ENCODE measurements at places on chromosomes 4 and X.
A peak's percentile ranks its signal among the peaks of the same experiment; 100 is the strongest.

GRCh38 chr4:23297327-23297726, 592.5 kb downstream of the PPARGC1A start:
- no peak for DNase-seq

GRCh38 chr4:74455361-74456055, 10.6 kb downstream of the AREG start:
- DNase-seq: no peak

DNA sequence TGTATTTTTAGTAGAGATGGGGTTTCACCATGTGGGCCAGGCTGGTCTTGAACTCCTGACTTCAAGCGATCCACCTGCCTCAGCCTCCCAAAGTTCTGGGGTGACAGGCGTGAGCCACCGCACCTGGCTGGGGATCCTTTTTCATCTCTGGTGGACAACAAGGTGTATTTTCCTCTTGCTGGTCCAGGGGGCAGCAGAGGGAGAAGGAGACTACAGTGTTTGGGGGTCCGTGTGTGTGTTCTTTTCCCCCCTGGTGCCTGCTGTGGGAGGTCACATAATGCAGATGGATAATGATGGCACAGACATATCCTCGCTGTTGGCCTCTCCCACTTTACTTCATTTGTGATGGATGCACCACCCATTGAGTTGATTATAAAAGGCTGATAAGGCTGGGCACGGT, 39.0 kb upstream of the CD99 start:
- no peak for DNase-seq

DNA sequence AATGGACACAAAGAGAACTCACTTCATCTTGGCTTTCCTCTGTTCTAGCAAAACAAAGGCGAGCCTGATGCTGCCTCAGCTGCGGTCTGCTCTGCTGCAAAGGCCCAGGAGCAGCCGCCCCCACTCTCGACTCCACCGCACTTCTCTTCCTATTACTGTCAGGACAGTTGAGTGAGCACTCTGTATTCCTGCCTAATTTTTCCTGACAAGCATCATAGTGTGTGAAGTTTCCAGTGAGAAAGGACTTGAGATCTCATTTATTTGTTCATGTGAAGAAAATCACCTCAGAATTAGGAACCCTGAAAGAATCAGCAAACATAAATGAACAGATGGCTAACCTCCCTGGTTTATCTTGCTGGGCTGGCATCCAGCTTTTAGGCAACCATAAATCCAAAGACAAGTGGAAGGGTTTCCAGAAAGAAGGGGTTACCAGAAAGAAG, 15.6 kb downstream of the SCARB2 start:
- DNase-seq: peak; percentile 84

- no peak for DNase-seq
These were observed 83.0 kb downstream of the MAMLD1 start for GRCh38 chrX:150446151-150446550.

GRCh38 chr4:153113838-153114105, 90.5 kb upstream of the TRIM2 start:
- DNase-seq: no peak

GRCh38 chr4:19038231-19038630, 1016.7 kb upstream of the LCORL start:
- DNase-seq: no peak

- DNase-seq: no peak
These were observed 30.7 kb upstream of the CLCN4 start for GRCh38 chrX:10126044-10126443.

DNA sequence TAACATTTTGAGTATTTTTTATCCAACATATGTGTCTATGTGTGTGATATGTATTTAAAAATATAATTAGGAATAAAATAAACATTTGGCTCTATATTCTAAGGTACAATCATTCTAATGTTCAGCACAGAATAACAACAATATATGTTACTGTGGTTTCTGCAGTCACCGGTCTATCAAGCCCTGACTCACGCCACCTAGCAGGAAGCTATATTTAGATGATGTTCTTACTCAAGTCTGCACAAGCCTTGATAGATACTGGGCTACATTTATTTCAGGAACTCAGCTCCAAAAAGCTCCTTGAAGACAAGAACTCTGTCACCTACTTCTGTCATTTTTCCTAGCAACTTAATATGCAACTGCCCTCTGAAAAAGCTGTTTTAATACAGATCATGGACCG, 152.0 kb upstream of the FTHL17 start:
- DNase-seq: no peak

DNA sequence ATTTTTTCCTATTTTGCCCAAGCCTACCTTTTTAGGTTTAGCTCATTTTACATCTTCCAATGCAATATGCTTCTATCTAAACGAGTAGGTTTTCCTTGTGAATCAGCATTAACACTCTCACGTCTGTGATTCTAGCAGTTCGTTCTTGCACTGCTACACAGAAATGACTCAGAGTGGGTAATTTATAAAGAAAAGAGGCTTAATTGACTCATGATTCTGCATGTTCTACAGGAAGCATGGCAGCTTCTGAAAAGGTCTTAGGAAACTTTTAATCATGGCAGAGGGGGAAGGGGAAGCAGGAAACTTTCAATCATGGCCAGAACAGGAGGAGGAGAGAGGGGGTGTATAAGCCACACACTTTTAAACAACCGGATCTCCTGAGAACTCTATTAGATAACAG, 44.9 kb downstream of the SPANXN1 start:
- no peak for DNase-seq
